ENCODE measurements at places on chromosomes 2 and 18.

DNA sequence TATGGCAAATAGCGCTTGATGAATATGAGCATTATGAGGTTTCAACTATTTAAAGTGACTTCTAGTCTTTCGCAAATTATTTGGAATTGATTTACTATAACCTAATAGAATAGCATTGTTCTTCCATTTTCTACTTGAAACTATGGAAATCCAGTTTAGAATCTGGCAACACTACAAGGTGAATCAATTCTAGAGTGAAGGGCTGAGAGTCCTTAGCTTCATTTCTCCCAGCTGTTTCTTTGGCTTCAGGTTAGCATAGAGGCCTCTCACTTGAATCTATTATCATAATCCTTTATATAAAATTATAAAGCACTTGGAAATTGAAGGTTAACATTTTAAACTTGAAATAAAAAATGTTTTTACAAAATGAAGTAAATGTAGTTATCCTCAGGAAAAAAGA is 318.8 kb downstream of the CCDC85A start:
- DNase-seq: no peak

GRCh38 chr2:210562091-210562490 is 5.7 kb downstream of the CPS1 start:
- DNase-seq: no peak

GRCh38 chr18:11251229-11251890 is 102.0 kb upstream of the PIEZO2 start:
- DNase-seq: no peak

- no peak for DNase-seq
Measured at GRCh38 chr2:229267080-229267479, 4.0 kb downstream of the PID1 start.

GRCh38 chr2:141068053-141068682 is 1062.6 kb downstream of the LRP1B start:
- DNase-seq: no peak

DNA sequence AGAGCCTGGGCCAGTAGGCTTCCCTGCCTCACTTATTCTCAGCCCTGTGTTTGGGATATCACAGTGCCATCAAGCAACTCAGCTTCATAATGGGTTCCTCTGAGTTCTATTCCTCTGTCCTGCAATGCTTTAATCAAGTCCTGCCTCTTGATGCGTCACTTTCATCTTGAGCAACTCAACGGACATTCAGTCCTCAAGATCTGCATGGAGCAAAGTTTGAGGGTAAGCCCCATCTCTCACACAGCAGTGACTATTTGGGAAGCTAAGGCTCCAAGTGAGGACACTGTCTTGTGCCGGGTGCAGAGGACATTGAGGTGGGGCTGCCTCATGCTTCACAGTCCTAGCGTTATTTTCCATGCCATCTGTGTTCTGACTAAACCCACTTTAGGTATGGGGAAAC is 50.9 kb upstream of the PLB1 start:
- no peak for DNase-seq

GRCh38 chr2:164711766-164712138 is 90.5 kb upstream of the GRB14 start:
- no peak for DNase-seq

DNA sequence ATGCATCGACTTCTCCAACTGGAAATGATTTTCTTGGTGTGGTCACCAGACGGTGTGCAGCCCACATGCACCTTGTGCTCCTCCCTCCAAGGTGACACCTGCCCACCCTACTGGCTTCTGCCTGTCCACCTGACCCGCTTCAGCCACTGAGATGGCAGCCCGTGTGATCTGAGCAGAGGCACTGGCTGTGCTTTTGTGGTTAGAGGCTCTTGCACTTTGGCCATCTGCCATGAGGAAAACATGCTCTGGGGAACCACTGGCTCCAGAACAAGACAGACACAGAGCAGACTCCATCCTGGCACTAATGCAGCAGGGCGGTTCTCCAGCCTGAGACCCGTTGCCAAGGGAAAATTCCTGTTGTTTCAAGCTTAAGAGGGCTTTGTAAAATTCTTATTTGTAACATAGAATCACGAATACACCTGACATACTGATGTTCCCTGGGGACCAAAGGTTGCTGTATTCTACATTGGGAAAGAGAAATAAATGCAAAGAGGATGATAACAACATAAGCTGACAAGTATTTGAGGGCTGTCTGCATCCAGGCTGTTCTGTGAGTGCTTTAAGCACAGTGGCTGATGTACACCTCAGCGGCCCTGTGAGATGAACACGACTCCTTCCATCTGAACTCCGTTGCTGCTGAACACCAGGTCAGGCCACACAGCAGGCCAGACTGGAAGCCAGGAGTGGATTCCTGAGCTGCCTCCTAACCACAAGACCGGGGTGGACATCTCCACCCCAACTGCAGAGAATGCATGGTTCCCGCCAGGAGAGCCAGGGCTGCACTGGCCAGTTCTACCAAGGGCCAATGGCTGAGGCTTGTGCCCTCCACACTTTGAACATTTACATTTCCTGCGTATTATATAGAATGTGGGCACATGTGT is 820.4 kb downstream of the GALR1 start:
- DNase-seq: no peak

DNA sequence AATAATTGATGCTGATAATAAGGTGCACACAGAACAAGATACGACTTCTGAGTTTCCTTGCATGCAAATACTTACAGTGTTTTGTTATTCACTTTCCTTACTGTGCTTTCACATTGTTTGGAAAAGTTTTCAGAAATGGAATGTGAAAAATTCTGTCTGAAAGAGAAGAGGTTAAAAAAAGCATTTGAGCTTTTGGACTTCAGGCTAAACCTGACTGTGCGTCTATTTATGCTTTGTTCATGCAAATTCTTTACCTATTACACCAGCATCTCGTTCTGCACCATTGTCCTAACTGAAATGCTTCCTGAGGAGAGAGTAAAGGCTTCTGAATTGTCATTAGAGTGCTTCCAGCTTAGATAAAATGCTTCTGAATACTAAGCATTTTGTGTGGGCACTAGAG is 61.4 kb downstream of the LHCGR start:
- DNase-seq: no peak

DNA sequence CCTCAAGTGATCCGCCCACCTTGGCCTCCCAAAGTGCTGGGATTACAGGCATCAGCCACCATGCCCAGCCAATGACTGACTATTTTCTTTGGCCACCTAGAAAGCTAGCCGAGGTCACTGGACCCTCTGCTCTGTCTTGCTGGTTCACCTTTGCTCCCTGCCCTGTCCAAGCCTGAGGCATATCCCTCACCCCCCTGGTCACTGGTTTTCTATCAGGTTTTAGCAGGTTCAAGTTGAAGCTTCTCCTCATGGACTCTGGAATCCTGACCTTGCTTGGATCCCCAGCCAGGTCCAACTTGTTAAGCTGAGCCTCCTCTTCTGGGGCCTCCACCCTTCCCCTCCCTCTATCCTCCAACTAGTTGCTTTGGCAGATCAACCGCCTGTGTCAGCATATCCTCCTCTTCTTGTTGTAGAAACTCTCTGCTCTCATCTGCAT is 33.4 kb downstream of the PAX8 start:
- DNase-seq: no peak

DNA sequence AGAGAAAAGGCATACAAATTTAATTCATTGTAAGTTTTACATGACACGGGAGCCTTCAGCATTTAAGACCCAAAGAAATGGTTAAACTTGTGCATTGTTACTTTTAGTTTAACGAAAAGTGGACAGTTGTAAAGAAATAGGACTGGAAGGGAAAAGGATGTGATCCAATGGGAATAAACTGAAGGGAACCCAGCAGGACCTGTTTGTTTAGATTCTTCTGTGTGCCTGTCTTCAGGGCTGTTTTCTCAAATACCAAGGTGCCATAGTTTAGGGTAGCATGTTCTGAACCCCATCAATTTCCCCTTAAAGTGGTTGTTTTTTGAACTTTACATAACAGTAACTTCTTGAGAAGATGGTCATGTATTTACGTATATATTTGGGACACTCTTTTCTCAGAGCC is 30.3 kb upstream of the CABLES1 start:
- no peak for DNase-seq

DNA sequence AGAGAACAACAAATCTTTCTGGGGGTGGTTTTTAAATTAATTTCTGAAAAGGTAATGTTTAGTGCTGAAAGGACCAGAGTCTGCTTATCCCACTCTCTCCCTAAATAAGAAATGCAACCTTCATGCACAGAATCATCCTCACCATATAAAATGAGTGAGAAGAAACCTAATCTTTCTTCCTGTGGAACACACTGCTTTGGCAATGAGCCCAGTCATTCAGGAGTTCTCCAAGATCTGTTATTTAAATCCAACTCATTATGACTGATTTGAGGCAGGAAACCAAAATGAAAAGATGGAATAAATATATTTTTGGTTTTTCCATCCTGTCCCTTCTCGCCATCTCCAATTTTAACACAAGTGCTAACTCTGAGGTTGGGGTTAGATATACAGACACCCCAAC is 228.3 kb downstream of the SRBD1 start:
- DNase-seq: no peak

DNA sequence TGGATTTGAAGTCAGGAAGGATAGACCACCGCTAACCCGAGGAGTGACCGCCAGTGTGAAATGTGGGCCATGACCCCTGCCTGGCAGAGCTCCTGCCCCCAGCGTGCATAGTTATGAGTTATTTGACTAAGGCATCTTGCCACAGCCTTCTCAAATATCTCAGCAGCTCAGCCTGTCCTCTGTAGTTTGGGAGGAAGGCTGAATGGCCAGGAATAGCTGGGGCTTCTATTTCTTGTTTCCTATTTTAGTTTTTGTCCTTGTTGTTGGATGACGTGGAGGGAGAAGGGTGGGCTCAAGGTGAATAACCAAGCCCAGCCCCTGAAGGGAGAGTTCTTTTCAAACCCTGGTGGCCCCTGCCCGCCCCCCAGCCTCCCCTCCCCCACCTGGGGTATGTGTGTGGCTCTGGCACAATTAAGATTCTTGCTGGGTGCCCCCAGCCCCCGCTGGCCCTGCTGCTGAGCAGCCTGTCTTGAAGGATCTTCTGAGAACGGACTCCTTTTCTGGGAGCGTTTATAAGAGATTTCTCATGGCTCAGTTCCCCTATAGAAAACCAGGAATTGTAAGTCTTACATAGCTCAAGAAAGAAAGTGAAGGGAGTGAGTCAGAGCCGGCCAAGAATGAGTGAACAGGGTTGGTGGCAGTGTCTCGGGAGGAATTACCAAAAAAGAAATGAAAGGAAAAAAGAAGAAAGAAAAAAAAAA is 157.4 kb downstream of the GLI2 start:
- DNase-seq: no peak

DNA sequence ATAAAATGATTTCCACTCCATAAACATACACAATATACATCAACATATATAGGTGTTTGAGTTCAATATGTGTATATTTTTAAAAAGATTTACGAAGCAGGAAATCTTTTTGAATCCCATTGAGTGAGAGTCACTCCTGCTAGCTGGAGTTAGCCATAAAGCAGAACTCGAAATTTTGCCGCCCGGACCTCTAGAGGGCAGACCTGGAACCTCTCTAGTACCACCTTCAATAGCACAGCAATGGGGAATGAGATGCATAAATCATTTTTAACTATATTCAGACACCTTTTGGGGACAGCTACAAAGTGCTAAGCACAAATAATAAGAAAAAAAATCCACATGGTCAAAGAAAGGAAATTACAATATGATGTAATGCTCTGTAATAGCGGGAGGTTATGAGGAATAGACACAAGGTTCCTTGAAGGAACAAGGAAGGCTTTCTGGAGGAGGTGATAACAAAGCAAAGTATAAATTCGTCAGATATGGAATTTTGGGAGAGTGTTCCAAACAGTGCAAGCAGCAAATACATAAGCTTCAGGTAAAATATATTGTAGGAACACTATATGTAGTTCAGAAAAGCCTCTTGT is 533.4 kb downstream of the ERBB4 start:
- peak; percentile 10 for DNase-seq

- DNase-seq: no peak
Measured at GRCh38 chr18:36476433-36476832, 178.9 kb downstream of the FHOD3 start.

GRCh38 chr2:166148500-166149400 is 20.9 kb upstream of the SCN1A start:
- no peak for DNase-seq

DNA sequence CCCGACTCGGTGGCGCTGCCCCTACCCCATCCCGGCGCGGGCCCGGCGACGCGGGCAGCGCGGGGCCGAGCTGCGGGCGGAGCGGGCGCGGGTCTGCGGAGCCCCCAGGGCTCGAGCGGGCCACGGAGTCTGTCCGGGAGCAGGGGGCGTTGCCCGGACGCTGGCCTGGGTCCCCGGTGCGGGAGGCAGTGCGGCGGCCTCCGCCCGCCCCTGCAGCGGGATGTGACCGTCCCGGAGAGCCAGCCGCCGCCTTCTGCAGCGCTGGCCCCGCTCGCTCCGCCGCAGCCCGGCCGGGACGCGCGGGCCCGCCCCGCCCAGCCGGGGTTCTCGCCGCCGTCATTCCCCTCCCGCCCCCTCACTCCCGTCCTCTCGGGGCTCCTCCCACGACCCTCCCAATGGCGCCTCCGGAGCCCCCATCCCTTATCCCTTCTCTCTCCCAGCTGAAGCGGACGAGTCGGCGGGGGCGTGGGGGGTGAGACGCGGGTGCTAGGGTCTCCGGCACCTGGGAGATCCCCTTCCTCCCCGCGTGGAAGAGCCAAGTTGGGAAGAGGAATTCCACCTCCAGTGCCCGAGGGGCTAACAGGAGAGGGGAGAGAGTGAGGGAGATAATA is at the start of gene FNDC4:
TSS of gene FNDC4 (minus strand) at position 257 of the 611 bp plus-strand sequence. CDS start 521 bp downstream, outside the sequence.
- DNase-seq: no peak

DNA sequence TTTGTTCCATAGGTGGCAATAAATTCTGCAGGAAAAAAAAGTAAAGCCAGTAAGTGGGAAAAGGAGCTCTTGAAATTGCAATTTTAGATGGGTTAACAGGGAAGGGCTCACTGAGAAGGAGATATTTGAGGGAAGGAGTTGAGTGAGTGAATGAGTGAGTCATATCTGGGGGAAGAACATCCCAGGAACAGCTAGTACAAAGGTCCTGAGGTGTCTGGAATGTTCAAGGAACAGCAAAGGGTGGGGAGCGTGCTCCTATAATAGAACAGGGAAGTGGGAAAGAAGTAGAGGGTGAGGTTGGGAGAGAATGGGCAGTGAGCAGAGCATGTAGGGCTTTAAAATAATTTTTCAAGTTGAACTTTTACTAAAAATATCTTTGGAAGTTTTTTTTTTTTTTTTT is 68.0 kb upstream of the PSME4 start:
- no peak for DNase-seq

GRCh38 chr2:167264380-167264779 is 376.1 kb downstream of the XIRP2 start:
- DNase-seq: no peak

- no peak for DNase-seq
Measured at GRCh38 chr2:120531863-120532600, 186.1 kb downstream of the INHBB start.

DNA sequence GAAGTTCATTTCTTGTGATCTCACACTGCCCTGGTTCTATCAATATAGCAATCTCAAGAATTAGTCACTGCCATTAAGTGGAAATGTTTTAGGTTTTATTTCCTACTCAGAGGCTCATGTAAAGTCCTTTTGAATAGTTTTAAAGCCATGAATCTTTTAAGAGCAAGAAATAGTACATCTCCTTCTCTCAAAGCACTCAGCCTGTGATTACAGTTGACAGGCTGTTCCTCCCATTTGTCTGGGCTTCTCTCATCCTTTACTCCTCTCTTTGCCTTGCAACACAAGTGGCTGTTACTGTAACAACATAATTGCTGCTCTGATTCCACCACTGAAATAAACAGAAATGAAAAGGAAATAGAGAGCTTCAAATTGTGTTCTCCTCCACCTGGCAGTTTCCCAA is 18.4 kb downstream of the GRP start:
- no peak for DNase-seq
